Heart right ventricle (tissue), 16 donors: ENCODE measurements at places on chromosomes 6 and 20. TPM values are rescaled to one million over a fixed set of nuclear protein-coding genes. Genes with fewer than 3 reads are reported as not detected.

Gene POM121L2
- polyA plus RNA-seq, result not detected

DNA sequence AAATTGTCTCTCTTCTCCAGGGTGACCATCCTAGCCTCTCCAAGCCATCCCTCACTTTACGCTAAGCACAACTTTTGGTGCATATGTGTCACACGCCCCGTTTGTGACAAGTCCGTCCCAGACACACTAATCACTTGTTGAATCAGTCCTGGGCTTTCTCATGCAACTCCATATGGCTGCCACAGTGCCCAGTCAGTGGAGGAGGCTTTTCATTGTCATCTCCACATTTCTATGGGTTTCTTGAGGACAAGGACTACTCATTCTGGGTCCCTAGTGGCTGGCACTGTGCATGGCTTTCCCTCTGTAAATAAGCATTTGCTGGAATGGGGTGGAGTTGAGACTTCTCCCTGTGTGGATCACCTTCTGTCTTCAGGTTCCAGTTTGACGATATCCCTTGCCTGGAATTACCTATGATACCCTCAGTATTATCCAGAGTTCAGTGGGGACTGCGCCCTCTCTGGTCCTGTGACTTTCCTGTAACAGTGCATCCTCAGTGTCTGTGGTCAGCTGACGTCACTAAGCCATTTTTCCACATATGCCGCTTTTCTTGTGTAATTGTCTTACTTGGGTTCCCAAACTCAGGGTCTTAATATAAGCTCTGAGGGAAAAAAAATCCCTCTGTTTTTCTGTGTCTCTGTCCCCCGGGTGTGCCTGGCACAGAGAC, 59.8 kb upstream of the MYL9 start:
- no peaks in the 10 kb centered on the region for H3K36me3 ChIP-seq
- no peak overlapping the region for H3K4me3 ChIP-seq
- H3K27ac ChIP-seq, result peak overlapping the region; percentile 42
- DNase-seq, result no peak
- H3K4me1 ChIP-seq, result peaks cover 90% of the 10 kb centered on the region
- H3K27me3 ChIP-seq, result no peaks in the 10 kb centered on the region

GRCh38 chr6:20366082-20366830, 35.4 kb upstream of the E2F3 start:
- H3K4me3 ChIP-seq, result no peak overlapping the region
- no peaks in the 10 kb centered on the region for H3K27me3 ChIP-seq
- H3K27ac ChIP-seq, result no peak overlapping the region
- DNase-seq, result no peak

DNA sequence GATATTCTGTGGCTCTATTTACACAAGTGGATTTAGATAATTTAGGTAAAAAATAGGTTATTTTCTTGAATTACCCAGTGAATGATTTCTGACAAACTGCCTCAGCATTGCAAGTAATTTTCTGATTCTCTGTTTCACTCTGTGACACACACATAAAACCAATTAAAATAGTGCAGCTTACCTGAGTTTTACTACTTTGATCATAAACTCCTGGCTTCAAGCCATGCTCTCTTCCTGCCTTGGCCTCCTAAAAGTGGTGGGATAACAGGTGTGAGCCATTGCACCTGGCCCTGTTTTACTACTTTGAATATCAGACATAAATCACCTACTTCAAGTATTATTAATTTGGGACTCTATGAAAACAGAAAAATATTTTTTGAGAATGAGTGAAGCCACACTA, 462.9 kb downstream of the ADGRB3 start:
- no peak for DNase-seq
- H3K27ac ChIP-seq, result no peak overlapping the region
- no peaks in the 10 kb centered on the region for H3K27me3 ChIP-seq
- no peaks in the 10 kb centered on the region for H3K4me1 ChIP-seq
- no peaks in the 10 kb centered on the region for H3K36me3 ChIP-seq

DNA sequence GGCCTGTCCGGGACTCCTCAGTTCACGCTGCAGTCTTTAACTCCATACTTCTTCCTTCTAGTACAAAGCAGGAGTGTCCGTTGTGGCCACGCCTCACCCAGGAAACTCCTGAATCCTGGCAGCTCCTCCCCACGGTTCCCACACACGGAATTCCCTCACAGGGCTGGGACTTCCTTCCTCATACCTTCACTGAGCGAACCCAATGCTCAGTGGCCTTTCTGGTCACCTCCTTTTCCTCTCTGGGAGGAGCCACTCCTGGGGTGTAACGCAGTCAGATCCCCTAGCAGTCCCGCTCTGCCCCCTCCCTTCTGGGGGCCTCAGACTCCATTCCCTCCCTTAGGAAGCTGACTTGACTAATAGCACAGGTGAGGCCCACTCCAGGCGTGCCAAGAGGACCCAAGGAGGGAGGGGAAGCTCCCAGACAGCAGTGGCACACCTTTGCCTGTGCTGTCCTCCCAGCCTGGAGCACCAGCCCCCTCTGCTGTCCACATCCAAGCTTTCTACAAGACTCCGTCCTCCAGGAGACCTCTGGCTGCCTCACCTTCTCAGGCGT, at the start of gene SLC52A3:
TSS of gene SLC52A3 (minus strand) at position 75 of the 553 bp plus-strand sequence. CDS start 2,726 bp downstream, outside the sequence.
- peaks cover 12% of the 10 kb centered on the region for H3K4me1 ChIP-seq
- peak; percentile 76 for DNase-seq
- peak within 1 kb of the TSS; percentile 80 for H3K27ac ChIP-seq
- H3K27me3 ChIP-seq, result no peaks in the 10 kb centered on the region

DNA sequence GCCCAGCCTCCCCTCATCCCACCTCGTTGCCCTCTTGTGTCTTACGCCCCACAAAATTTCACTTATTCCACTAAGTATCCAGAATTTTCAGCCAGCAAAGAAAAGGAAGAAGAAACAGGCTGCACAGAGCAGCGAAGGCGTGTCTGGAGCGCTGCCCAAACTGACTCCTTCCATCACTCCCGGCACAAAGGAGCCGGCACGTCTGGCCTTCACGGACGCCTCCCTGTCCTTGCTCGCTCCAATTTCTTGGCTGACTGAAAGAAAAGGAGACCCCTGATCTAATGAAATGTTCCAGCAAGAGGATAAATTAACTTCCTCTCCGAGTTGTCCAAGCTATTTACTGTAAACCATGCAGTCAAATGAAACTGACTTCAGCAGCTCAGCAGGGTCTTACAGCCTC, 152.3 kb upstream of the CDH4 start:
- no peaks in the 10 kb centered on the region for H3K4me1 ChIP-seq
- H3K4me3 ChIP-seq, result no peak overlapping the region
- H3K27ac ChIP-seq, result no peak overlapping the region
- DNase-seq, result no peak

DNA sequence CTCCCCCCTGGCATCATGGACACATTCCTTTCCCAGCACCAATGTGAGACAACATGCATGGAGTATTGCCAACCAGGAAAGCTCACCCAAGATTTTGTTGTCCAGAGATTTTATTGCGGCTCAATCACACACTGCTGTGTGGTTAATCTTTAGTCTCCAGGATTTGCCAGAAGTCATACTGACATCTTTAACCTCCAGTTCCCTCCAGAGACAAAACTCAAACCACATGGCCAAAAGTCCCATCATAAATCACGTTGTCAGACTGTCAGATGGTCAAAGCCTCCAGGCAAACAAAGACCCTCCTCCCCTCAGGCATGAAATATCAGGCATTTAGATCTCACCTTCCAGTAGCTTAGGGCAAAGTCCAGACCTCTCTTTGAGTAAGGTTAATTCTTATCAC, 97.3 kb upstream of the OPRM1 start:
- H3K4me3 ChIP-seq, result no peak overlapping the region
- no peaks in the 10 kb centered on the region for H3K27me3 ChIP-seq
- no peaks in the 10 kb centered on the region for H3K36me3 ChIP-seq
- H3K4me1 ChIP-seq, result no peaks in the 10 kb centered on the region
- H3K27ac ChIP-seq, result no peak overlapping the region
- no peak for DNase-seq

Gene ADNP
- 27.8 TPM for polyA plus RNA-seq

DNA sequence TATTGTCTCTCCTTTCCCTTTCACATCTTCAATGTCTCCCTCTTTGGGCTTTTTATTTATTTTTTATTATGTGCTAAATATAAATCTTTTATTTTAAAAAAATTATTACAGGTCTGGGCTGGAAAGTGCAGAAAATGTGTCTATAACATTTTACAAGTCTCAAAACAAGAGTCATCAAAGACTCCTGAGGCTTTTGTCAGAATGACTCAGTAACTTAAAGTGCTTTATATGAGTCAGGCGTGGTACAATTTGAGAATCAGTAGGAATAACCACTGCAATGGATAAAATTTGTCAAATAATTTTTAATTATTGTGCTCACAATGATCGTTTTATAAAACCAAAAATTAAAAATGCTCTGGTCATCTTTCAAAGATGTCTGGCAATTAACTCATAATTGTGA, 193.9 kb downstream of the MMUT start:
- no peak overlapping the region for H3K4me3 ChIP-seq
- no peak overlapping the region for H3K27ac ChIP-seq
- no peaks in the 10 kb centered on the region for H3K4me1 ChIP-seq
- H3K36me3 ChIP-seq, result no peaks in the 10 kb centered on the region
- no peak for DNase-seq

Gene PDE7B
- polyA plus RNA-seq, result 5.9 TPM

Gene ZNF831
- 0.07 TPM for polyA plus RNA-seq

Gene STX11
- polyA plus RNA-seq, result 9.0 TPM

Gene TFAP2D
- not detected for polyA plus RNA-seq

- H3K4me3 ChIP-seq, result no peak overlapping the region
- no peak for DNase-seq
- no peaks in the 10 kb centered on the region for H3K27me3 ChIP-seq
- no peaks in the 10 kb centered on the region for H3K36me3 ChIP-seq
- H3K27ac ChIP-seq, result no peak overlapping the region
Observed at GRCh38 chr6:158170656-158171081, 2.5 kb downstream of the GTF2H5 start.

GRCh38 chr6:167735084-167735950, 91.4 kb upstream of the AFDN start:
- H3K4me1 ChIP-seq, result peaks cover 8% of the 10 kb centered on the region
- no peaks in the 10 kb centered on the region for H3K36me3 ChIP-seq
- no peak overlapping the region for H3K27ac ChIP-seq

DNA sequence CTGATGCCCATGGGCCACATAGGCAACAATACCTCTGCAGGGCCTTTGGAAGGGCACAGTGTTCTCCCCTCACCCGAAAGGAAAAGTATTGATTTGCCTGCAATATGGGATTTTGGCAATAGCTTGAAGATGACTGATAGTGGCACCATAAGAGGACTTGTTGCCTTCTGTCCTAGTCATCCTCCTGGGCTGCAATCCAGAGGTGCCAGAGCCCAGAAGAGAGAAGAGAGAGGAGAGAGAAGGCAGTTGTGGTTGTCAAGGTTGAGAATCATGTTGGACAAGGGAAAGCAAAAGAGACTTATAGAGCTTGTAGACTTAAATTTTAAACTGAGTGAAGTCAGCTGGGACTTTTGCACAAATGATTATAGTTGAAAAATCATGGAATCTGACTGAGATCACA, 14.6 kb downstream of the HDGFL1 start:
- H3K4me1 ChIP-seq, result no peaks in the 10 kb centered on the region
- no peaks in the 10 kb centered on the region for H3K27me3 ChIP-seq
- H3K36me3 ChIP-seq, result no peaks in the 10 kb centered on the region
- H3K27ac ChIP-seq, result no peak overlapping the region
- no peak overlapping the region for H3K4me3 ChIP-seq

Gene NHSL1
- polyA plus RNA-seq, result 14.9 TPM

DNA sequence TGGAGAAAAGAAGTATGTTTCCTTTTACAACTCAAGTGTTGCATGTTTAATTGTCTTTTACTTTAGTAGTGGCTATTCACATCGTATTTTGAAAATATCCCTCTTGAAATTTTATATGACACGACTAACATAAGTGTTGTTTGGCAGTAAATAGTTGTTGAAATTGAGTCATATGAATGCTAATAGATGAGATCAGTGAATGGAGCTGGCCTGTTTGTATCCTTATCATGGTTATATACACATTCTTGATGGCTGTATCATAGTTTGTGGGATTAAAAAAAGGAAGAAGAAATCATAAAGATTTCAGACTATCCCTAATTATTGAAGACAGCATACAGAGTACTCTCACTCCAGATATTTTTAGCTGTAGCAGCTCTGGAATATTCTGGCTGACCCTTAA, 8.2 kb upstream of the RAE1 start:
- H3K4me3 ChIP-seq, result no peak overlapping the region
- H3K27ac ChIP-seq, result no peak overlapping the region
- H3K4me1 ChIP-seq, result no peaks in the 10 kb centered on the region
- H3K27me3 ChIP-seq, result peaks cover 62% of the 10 kb centered on the region

Gene CHMP4B
- 87.5 TPM for polyA plus RNA-seq

DNA sequence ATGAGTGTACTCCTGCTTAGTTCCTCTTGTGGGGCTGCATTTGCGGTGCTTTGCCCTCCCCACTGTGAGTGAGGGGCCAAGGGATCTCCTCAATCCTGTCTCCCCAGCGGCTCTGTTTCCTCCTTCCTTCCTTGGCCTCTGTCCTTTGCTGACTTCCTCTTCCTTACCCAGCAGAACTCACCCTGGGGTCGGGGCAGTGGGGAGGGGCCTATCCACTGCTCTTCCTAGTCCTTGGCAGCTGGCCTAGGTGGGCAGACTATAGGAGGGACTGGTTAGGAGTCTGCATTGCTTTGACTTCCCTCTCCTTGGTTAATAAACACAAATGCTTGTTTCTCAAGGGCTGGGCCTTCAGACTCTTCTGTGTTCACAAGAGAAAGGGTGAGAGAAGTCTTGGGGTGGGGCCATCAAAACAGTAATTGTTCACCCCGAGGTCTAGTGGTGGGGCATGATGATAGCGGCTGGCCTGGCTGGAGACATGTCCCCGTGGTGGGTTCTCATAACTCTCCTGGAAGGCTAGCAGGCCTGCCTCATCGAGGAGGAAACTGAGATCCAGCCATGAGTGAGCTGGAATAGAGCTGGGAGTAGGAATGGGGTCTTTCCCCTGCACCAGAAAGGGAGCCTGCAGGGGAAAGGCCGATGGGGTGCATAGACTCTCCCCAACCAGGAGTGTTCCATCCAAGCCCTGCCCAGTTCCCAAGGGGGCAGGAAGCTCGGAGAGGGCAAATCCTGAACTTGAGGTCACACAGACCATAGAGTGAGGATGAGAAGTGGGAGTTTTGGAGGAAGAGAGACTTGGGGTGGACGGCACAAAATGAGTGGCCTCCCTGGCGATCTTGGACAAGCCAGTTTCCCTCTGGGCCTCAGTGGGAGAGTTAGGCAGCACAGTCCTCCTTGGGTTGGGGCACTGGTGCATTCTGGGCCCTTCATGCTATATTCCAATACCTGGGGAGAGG, 12.7 kb downstream of the FAM110A start:
- H3K4me1 ChIP-seq, result peaks cover 14% of the 10 kb centered on the region
- H3K27me3 ChIP-seq, result no peaks in the 10 kb centered on the region
- H3K4me3 ChIP-seq, result no peak overlapping the region

Gene RSPH4A
- polyA plus RNA-seq, result 0.14 TPM

- no peaks in the 10 kb centered on the region for H3K36me3 ChIP-seq
- no peak for DNase-seq
Observed at GRCh38 chr6:152091851-152092341, 284.4 kb downstream of the ESR1 start.

Gene PSORS1C1
- 5.0 TPM for polyA plus RNA-seq

DNA sequence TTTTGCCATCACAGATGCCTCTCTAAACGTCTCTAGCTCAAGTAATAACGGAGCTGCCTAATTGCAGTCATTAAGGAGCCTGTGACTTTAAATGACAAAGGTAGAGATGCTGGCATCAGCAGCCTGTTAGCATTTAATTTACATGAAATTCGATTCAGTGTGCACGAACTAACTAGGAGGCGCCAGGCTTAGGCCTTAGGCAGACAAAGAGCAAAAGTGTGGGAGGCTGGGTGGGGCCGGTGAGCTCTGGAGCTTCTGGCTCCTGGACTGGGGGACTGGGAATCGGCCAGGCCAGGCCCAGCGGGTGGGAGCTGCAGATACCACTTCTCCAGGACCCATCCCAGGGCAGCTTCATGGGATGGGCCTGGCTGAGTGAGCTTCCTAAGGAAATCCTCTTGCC, 170.0 kb upstream of the AGPAT4 start:
- H3K27me3 ChIP-seq, result no peaks in the 10 kb centered on the region
- peak; percentile 48 for DNase-seq
- no peak overlapping the region for H3K4me3 ChIP-seq
- H3K36me3 ChIP-seq, result no peaks in the 10 kb centered on the region
- H3K4me1 ChIP-seq, result no peaks in the 10 kb centered on the region
